ENCODE measurements at places on chromosomes 3 and 15.
A peak's percentile ranks its signal among the peaks of the same experiment; 100 is the strongest.

DNA sequence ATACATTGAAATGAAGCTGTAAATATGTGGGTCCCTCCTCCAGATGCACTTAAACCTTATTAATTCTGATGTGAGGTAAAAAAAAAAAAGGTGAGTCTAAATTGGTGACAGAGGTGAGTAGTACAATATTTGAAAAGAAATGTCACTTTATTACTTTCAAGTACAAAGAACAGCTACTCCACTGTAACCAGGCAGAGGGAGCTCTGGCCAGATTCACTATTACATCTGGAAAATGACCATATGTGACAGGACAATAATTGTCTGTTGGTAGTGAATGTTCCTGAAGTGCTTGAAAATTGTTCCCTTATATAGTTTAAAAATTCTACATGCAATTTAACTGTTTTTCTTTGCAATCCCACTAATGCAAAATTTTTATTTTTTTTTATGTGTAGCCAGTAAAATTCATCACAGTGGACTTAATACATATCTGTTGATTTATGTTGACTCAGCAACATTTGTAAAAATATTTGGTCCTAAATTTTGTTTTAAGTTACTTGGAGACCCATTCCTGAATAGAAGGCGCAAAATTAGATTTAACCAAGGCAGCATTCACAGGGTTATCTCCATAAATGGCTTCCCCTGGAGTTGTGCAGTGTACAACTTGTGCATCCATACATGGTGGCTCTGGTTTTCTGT lies 231.9 kb upstream of the TBC1D5 start:
- no peak for DNase-seq

DNA sequence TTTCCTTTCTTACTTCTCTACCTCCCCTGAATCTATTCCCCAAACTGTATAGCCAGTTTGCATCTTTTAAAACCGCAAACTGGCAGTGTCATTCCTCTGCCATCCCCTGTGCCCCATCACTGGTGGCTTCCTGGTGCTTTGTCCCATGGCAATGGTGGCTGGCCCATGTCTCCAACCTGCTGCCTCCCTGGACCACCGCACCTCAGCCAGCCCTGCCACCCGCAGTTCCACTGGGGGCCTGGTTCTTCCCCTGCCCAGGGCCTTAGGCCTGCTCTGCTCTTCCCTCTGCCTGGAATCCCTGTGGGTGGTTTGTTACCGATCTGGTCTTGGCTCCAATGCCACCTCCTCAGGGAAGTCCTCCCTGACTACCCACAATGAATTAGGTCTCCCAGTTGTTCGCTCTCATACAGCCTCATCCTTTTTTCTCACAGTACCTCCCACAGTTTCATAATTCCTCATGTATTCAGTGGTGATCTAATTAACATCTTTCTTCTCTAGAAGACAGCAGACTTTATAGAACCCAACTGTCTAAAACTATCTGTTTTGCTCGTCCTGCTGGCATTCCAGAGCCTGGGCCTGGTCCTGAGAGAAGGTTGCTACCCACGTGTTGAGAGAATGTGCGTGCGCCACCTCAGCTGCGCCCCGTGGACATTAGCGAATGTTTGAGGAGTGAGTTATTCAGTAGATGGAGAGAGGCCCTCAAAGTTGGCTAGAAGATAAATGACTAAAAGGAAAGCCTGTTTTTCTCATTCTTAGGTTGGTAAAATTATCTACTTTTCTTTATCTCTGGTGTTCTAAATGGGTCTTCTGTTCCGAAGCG lies 130.1 kb downstream of the DNAJB8 start:
- DNase-seq = no peak

GRCh38 chr3:124282751-124283651 lies 291.1 kb upstream of the ROPN1 start:
- no peak for DNase-seq

- no peak for DNase-seq
Observed at GRCh38 chr15:33091983-33092693, 102.4 kb downstream of the FMN1 start.

GRCh38 chr15:62491642-62492041 lies 326.6 kb upstream of the C2CD4B start:
- no peak for DNase-seq

DNA sequence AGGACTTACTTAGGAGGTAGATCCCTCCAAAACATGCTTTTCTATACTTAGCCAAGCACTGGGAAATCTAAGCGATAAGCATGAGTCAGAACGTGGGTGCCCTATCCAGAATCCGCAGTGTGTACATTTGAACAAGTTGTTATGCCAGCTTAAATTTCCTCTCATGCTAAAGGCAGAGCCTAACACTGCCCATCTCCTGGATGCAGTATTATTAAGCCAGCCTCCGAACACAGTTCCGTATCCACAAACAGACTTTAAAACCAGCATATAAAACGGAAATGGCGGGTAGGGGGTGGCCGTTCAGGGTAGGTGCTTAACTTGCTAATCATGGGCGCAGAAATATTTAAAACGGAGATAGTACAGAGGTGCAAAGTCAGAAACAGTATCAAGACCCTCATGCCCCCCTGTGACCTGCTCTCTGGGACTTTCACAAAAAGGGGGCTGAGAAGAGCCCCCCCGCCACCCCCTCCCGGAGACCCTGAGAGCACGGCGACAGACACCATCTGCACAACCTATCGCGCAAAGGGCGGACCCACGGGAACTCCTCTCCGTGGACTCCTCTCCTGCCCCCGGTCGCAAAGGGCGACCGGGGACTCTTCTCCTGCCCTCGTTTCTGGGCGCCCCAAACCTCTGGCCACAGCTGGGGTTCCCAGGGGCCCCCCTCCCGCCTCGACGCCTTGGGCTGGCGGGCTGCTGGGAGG lies 889 bp upstream of the LRRIQ4 start:
- peak; percentile 27 for DNase-seq

DNA sequence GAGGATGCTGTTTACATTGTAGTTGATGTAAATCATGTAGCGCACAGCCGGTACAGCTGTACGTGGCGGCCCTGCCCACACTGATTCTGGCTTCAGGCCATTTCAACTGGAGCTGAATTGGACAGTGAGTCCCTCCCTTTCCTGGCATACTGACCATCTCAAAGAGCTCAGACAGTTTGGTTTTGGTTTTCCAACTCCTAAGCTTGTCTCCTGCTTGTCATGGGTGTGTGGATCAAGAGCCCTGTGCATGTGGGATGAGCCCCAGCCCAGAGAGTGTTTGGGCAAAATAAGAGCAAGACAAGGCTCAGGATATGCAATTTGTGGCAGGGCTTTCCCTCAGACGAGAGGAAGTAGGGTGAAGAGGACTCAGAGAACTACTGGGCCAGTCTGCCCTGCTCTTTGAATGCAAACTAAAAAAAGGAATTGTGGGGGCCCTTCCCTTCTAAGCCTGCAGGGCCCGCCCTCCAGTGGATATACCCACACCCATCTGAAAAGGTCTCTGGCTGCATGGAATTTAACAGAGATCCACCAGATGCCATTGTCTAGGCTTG lies 13.3 kb downstream of the ITGA11 start:
- DNase-seq = peak; percentile 15

DNA sequence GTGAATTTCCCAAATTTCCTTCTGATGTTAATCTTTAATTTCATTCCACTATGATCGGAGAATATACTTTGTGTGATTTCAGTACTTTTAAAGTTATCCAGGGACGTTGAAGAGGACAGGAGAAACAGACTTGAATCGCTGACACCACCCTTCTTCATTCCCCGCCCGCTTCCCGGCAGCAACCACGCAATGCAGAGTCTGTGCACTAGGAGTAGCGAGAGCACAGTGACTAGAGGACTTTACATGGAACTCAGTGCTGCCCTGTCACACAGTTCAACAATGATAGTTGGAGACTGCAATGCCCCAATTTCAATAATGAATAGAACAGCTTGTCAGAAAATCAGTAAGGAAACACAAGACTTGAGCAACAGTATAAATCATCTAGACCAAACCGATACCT lies 73.9 kb downstream of the RNF13 start:
- no peak for DNase-seq

Data from adrenal gland (tissue), 19 donors.